ENCODE measurements at places on chromosomes 7 and 10. TPM values are rescaled to one million over a fixed set of nuclear protein-coding genes. Genes with fewer than 3 reads are reported as not detected.

Gene OR2A42
- total RNA-seq: not detected

Gene ZNF12
- total RNA-seq: 26.8 TPM

Gene DKK1
- total RNA-seq: 174 TPM

Gene CRYGN
- total RNA-seq: 0.56 TPM

Gene TEX36
- total RNA-seq: not detected

Gene HOXA13
- total RNA-seq: under 0.01 TPM

Gene UPK3BL2
- total RNA-seq: 0.96 TPM

Gene FFAR4
- not detected for total RNA-seq

Gene HOXA4
- not detected for total RNA-seq

Gene CUZD1
- 0.28 TPM for total RNA-seq

Gene ANKRD30A
- total RNA-seq: not detected

Gene ZNF117
- 14.4 TPM for total RNA-seq

Gene RSPH10B
- total RNA-seq: 0.56 TPM

Gene CARD11
- 0.28 TPM for total RNA-seq

Gene AGR2
- not detected for total RNA-seq

Gene VSTM4
- 0.77 TPM for total RNA-seq

Gene BCL7B
- total RNA-seq: 14.7 TPM

Gene ARHGAP22
- total RNA-seq: 156 TPM

Gene TRIM50
- not detected for total RNA-seq

Gene TECTB
- total RNA-seq: not detected

Gene CYP2W1
- total RNA-seq: not detected

Gene C7orf33
- not detected for total RNA-seq

Gene EPHB6
- 11.5 TPM for total RNA-seq

Gene HMX3
- not detected for total RNA-seq

Gene CPA4
- total RNA-seq: 24.3 TPM

Gene GIMAP7
- total RNA-seq: 0.19 TPM

Gene ELN
- 6.9 TPM for total RNA-seq

Gene CLRN3
- not detected for total RNA-seq

Gene WEE2
- not detected for total RNA-seq

Gene TECPR1
- 24.0 TPM for total RNA-seq

Gene NPC1L1
- under 0.01 TPM for total RNA-seq

Gene MEPCE
- total RNA-seq: 16.3 TPM

Gene HSPA14
- total RNA-seq: 17.3 TPM

Gene MYL10
- not detected for total RNA-seq

Gene GHRHR
- total RNA-seq: not detected

Gene FAM25G
- not detected for total RNA-seq

Gene TLX1
- not detected for total RNA-seq

Gene CEP41
- total RNA-seq: 22.4 TPM

Gene ANK3
- total RNA-seq: 93.2 TPM

Gene RHOBTB1
- 22.6 TPM for total RNA-seq

Gene KCNIP2
- total RNA-seq: 2.0 TPM

Gene SRRM3
- 0.56 TPM for total RNA-seq

Gene HOXA6
- 0.28 TPM for total RNA-seq

Gene SUPV3L1
- 33.9 TPM for total RNA-seq
